ENCODE measurements at places on chromosomes 3 and 15.

- DNase-seq = no peak
Observed at GRCh38 chr15:97598353-97598798, 362.1 kb upstream of the ARRDC4 start.

GRCh38 chr3:45895686-45896468 lies 9.5 kb downstream of the CCR9 start:
- DNase-seq = no peak

- DNase-seq = no peak
Observed at GRCh38 chr3:139838269-139838957, 96.6 kb upstream of the CLSTN2 start.

DNA sequence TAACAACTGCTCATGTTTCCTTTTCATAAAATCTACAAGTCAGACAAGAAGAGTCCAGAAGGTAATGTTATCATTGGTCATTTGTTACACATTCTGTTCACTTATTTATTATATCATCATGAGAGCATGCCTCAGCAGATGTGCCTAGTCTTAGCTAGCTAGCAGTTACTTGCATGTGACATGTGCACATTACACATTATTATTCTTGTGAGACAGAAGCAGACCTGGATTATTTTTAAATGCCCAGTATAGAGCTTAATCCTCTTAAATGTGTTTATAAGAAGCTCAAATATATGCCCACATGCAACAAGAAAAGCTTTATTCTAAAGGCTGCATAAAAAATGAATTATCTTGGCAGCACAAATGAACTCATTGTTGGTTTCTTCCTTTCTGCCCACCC lies 12.6 kb downstream of the YEATS2 start:
- DNase-seq = no peak

DNA sequence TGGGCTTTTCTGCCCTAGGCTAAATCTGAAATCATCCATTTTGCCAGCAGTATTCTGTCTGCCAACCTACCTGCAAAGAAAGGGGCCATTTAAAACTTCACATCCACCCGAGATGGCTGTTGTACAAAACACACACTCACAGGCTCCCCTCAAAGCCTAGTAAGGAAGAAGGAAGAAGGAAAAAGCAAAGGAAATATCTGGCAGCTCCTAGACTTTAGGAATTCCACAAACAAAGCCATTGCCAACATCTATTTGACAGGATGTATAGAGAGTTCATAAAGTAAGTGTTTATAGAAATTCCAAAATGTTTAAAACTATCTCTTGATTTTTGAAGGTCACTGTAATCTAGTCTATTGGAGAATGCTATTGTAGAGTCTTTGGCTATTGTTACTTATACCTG lies 91.9 kb upstream of the THBS1 start:
- no peak for DNase-seq

DNA sequence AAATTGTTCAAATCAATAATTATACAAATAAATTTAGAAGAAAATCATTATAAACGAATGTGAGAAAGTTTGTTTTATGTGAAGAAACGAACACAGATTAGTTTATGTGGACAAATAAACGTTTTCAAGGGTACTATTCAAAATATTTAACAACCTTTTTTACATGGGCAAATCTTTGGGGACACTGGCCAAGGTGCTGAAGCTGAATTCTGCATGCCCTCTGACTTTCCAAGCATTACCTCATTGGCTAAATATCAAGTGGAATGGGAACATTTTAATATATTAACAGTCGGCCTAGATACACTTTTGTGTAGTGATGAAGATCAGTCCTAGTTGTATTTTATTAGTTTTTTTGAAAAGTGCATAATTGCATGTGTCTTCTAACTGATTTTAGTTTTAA lies 636.4 kb upstream of the DPPA4 start:
- no peak for DNase-seq

- no peak for DNase-seq
Observed at GRCh38 chr3:145817870-145818483, 343.0 kb downstream of the PLOD2 start.

DNA sequence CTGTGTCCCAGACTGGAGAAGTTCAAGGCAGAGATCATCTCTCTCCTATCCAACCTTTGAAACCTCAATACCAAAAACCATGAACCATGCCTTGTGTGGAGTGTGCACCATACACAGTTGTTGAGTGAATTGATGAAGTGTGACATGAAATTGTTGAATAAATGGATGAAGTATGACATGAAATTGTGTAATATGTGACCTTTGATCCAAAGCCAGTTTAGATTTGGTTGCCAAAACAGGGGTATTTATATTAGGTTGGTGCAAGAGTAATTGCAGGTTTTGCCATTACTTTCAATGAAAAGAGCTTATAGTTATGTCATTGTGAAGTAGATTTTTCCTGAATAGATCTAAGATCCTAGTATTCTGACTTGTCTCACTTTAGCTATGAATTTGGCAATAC lies 3.1 kb upstream of the MAGI1 start:
- no peak for DNase-seq

DNA sequence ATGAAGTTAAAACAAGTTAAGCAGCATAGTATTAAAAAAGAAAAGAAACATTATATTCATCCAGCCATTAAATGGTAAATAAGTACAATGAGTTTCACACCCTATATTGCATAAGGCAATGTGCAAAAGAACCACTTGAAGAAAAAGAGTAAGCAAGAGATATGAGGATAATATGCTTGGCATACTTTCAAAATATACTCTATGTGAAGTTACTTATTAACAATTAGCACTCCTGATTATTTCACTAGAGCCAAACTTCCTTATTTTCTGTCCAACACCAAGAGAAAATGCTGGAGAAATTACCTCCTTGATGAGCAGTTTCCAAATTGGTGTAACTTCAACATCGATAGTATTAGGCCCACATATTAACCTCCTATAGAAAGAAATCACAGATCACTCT lies 63.7 kb downstream of the ATP13A4 start:
- no peak for DNase-seq

GRCh38 chr3:185318141-185318540 lies 44.8 kb upstream of the MAP3K13 start:
- no peak for DNase-seq

GRCh38 chr15:80798911-80799310 lies 19.7 kb downstream of the CEMIP start:
- no peak for DNase-seq

GRCh38 chr3:1292571-1293071 lies 199.8 kb downstream of the CNTN6 start:
- DNase-seq = no peak

- no peak for DNase-seq
Observed at GRCh38 chr15:60957111-60957510, 272.0 kb downstream of the RORA start.

DNA sequence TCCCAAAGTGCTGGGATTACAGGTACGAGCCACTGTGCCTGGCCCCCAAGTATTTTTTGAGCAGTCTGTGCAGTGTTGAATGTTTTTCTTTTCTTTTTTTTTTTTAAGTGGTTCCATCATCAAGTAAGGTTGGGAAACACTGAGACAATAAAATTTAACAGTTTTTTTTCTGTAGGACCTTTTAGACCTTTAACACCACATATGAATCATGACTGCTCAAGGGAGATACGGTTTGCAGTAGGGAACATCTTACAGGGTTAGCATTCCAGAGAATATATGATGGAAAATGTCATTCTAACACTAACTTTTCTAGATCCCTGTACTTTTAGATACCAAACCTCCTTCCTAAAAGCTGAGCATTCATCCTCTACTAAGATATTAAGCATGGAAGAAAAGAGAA lies 41.7 kb downstream of the SNX4 start:
- no peak for DNase-seq

DNA sequence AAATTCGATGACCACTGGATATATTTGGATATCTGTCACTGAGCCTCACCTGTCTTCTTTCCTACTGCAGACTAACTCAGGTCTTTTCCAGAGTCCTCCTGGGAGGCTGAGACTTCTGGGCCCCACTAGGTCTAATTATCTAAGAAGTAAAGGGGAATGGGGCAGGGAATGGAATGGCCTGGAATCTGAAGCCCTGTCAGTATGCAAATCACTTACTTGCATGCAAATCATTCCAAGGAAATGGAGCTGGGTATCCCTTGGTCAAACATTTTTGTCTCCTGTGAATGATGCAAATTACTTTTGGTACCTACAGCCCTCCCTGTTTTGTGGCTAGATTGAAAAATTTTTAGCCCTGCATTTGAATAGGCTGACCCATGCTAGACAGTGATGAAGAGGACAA lies 5.3 kb upstream of the SPSB4 start:
- no peak for DNase-seq

DNA sequence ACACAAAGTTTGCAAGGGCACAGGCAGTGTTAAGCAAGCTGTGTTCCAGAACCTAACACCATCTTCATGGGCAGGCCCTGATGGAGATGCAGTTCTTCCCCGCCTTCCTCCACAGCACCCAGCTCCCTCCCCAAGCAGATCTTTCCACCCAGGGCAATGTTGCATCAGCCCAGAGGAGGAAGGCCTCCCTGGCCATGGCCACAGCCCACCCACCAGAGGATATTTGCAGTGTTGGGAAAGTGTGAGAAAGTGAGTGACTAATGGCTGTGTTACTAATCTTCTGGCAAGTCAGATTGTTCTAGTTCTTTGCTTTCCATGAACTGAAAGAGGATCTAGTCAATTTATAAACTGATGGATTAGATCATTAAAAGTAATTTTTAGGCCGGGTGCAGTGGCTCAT lies 42.0 kb upstream of the ATP10A start:
- no peak for DNase-seq

GRCh38 chr3:34207806-34208205 lies 409.4 kb downstream of the PDCD6IP start:
- DNase-seq = no peak

DNA sequence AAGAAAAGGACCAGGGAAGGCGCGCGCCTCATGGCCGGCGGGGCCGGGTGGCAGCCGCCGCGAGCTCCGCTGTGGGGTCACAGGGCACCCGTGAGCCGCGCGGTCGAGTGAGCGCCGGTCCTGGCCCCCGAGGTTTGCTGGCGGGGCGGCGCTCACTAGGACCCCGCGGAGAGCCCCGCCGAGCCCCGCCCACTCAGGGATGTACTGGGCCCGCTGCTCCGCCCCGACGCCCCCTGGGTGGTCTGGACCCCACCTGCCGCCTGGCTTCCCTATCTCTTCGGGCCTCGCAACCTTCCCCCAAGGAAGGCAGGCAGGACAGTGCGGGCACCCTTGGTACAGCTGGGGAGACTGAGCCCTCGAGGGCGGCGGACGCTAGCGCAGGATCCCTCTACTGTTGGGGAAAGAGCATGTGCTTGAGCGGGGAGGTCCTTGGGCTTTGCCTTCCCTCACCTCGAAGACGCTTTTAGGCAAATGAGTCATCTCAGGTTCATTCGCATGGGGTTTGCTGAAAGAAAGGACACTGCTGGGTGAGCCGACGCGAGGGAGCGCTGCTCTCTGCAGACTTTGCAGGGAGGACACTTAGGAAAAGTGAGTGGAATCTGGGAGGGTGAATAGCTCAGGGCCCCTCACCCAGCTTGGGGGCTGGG lies at the start of gene CHRNB4:
CHRNB4 (minus strand) TSS at position 109 of the 647 bp plus-strand sequence; CDS start at position 32, 77 bp downstream.
- peak; percentile 88 for DNase-seq

DNA sequence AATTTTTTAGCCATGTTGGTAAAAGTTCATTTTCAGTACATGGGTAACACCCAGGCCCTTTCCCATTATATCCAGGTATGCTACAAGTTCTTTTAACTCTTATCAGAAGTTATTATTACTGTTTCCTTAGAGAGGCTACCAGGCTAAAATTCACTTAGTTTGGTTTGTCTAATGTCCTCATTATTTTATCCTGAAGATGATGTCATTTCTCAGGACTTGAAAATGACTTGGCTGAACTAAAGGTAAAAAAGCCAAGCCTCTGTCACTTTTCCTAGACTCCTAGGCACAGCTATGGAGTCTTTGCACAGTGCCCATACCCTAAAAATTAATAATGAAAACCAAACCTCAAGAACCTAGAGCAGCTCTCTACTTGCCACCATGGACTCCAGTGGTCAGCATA lies 4.1 kb downstream of the ELL3 start:
- DNase-seq = no peak

DNA sequence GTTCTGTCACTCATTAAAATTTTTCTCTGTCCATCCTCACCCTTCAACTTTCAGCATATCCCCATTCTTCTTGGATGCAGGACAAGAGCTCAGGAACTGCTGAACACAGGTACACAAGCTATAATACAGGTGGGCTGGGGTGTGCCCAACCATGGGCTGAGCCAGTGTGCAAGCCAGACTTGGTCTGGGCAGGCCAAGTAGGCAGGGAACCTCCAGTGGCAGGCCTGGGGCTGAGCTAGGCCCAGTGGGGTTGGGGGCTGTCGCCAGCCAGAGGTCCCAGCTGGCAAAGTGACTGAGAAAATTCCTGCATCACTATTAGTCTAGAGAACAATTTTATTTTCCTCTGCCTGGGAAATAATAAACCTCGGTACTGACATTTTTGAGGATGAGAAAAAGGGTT lies 202.9 kb downstream of the LRRC3B start:
- DNase-seq = peak; percentile 48
